ENCODE measurements at places on chromosomes 2 and 18.

GRCh38 chr2:232196802-232197201 is 181.7 kb upstream of the ALPP start:
- DNase-seq, result no peak

DNA sequence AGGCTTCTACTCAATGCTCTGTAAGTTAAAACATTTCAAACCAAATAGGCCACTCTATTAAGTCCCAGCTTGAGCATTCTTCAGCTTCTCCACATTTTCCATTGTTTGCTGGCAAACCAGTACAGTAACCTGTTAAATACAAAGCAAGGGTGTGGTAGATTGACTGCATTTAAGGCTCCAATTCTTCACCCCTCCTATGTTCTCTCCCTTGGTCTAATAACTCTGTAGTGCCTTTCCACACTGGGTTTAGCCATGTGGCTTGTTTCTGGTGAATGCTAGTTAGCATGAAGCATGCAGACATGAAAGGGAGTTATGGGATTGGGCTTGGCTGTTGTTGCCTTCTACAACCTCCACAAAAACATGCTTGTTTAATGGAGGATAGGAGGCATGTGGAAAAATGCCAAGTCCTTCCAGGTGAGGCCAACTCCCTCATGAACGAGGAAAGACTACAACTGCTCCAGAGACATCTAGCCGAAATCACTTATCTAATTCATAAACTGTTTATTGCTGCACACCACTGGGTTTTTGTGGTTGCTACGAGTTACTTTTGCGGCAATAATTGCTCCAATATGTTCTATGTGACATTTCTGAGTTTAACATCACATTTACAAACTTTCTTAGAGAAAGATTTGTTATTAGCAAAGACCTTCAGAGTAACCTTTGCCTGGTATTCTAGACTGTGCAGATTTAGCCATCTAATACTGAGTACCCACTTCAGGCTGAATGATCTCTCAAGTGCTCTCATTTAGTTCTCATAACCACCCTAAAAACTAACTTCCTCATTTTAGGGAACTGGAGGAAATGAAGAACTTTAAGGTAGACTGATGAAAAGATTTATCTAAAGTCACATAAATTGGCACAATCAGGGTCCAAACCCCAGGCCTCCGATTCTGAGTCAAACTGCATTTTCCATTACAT is 104.0 kb downstream of the SMAD2 start:
- DNase-seq, result no peak

DNA sequence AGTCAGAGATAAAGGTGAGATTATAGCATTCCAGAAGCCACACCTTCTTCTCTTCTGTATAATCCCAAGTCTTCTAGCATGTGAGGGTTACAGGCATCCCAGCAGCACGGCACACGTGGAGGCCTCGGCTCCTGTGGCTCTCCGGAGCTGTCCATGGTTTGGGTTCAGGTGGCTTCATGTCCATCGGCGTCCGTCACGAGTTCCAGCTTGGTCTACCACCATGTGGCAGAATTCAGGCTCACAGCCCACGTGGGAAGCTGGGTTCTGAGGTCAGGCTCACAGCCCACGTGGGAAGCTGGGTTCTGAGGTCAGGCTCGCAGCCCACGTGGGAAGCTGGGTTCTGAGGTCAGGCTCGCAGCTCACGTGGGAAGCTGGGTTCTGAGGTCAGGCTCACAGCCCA is 378.3 kb upstream of the SALL3 start:
- no peak for DNase-seq

DNA sequence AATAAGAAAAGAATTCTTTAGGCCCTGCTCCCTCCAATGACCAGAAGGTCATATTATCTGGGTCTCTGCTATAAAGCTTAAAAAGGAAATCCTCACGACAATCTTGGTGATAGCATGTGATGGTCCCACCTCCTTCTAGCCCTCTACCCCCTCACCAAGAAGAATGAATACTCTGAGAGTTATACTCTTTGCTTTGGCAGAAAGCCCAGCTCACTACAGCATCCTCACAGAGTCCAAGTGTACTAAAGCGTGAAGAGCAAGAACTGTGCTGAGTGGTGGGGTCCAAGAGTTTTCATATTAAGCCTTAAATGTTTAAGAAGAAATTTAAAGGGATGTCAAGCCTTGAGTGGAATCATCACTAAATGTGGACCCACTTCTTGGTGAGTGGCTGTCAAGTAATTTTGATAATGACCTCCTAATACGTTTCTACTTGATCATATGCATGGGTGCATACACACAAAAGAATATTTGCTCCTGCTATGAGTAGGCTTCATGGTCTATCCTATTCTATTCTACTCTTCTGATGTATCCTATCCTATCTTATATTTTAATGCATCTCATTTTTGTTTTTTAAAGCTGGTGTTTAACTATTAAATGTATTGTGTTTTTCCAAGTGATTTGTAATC is 16.5 kb upstream of the SERPINB7 start:
- no peak for DNase-seq

- no peak for DNase-seq
Measured at GRCh38 chr2:128644156-128644555, 325.5 kb upstream of the HS6ST1 start.

GRCh38 chr18:77482190-77483085 is 232.8 kb downstream of the GALR1 start:
- DNase-seq, result no peak

DNA sequence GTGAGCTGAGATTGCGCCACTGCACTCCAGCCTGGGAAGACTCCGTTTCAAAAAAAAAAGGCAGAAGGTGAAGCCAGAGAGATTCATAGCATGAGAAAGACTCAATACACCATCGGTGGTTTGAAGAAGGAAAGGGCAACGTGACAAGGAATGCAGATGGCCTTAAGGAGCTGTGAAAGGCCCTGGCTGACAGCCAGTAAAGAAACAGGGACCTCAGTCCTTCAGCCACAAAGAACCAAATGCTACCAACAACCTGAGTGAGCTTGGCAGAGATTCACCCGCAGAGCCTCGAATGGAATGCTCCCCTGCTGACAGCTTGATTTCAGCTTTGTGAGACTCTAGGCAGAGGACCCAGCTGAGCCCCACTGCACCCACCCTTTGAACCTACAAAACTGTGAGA is 154.9 kb upstream of the NDUFV2 start:
- DNase-seq, result no peak

GRCh38 chr2:85653996-85654395 is 14.0 kb downstream of the SFTPB start:
- DNase-seq, result no peak

DNA sequence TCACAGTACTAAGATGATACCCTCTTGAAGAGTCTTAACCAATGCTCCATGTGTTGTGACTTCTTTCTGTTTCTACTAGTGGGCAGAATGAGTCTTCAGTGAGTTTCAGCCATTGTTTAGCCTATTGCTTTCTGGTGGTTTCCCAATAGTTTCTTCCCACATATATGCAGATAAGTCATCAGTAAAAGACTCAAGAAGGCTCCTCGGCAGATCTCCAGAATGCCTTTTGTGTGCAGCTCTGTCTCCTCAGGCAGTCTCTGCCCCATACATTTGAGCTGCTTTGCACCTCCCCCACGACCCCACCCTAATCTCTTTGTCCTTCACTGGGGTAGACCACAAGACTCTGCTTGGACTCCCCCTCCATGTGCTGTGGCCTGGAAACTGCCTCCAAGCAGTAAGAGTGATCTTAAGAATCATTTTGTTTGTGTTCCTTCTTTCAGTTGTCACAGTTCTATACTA is 71.6 kb upstream of the CHRNA1 start:
- DNase-seq, result peak; percentile 68

DNA sequence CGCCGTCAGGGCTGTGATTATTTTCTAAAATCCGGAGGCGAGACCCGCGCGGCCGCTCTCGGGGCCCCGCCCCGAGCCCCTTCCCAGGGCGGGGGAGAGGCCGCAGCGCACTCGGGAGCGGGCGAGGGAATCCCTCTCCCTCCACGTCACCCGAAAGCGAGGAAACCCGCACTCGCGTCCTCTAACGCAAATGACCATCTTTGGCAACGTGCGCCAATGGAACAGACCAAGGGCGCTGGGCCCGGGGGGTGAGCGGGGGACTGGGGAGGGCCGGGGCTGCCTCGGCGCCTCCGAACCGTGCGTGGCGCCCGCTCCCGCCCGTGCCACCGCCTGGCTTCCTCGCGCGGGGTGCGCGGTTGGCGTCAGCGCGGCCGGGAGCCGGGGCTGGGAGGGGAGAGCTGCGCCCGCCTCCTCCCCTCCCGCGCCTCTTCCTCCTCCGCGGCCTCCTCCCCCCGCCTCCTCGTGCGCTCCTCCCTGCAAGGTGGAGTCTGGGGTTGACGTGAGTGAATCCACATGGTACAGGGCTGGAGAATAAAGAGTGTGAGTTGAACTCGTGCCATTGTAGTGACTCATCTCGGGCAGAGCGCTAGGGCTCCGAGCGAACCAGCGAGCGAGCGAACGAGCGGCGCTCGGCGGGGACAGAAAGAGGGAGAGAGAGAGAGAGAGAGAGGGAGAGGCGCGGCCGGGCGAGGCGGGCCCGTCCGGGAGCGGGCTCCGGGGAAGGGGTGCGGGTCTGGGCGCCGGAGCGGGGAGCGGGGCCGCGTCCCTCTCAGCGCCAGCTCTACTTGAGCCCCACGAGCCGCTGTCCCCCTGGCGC is at the start of gene FOSL2:
TSS of gene FOSL2 (plus strand) at position 562 of the 817 bp plus-strand sequence. CDS start 863 bp downstream, outside the sequence.
- DNase-seq, result peak; percentile 91

GRCh38 chr2:120017201-120017600 is 4.3 kb downstream of the EPB41L5 start:
- no peak for DNase-seq

DNA sequence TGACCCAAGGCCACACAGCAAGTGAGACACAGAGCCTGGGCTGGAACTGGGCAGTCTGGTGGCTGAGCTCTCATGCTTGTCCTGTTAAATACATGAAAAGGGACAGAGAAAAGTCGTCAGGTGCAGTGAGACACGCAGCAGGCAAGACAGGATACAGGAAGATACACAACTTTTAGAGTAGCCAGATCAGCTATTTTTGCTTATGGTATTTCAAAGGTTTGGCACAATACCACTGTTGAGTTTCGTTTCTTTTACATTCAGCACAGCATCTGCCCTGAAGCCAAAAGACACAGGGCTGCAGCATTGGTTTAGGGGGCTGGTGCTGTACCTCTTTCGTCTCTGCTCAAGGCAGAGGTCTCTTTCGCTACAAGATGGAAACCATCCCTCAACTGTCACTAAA is 14.0 kb downstream of the FHL2 start:
- DNase-seq, result no peak

GRCh38 chr2:236758406-236758805 is 188.8 kb downstream of the ACKR3 start:
- no peak for DNase-seq

DNA sequence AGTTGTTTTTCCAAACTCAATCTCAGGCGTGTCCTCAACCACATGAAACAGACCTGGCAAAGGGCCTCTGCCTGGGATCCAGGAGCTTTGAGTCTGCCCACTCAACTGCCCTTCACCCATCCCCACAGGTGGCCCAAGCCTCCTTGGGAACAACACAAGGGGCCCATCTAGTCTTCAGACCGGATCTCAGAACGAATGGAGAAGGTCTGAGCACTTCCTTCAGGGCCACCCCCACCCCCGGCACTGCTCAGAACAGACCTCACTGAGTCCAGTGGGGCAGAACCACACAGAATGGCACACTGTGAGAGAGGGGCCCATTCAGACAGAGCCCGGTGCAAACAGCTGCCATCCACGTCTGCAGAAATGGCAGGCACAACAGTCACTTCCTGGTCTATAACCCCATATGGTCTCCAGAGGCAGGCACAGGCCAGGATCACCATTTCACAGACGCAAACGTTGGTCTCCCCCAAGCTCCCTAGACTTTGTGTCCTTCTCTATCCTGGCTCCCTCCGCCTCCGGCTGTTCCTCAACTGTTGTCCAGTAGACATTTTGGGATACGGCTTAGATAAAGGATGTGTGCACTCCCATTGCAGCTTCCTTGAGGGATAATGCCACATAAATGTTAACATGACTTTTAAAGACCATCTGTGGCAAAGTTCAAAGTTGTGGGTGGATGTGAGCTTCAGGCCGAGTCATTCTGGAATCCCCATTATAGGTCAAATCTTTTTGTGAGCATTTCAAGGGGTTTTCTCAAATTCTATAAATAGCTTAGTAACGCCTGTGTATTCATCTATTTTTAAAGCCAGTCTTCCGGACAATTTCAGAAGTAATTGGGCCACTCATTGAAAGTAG is 149.7 kb downstream of the SMAD7 start:
- DNase-seq, result peak; percentile 43

GRCh38 chr2:28185891-28186290 is 206.8 kb upstream of the FOSL2 start:
- DNase-seq, result no peak

DNA sequence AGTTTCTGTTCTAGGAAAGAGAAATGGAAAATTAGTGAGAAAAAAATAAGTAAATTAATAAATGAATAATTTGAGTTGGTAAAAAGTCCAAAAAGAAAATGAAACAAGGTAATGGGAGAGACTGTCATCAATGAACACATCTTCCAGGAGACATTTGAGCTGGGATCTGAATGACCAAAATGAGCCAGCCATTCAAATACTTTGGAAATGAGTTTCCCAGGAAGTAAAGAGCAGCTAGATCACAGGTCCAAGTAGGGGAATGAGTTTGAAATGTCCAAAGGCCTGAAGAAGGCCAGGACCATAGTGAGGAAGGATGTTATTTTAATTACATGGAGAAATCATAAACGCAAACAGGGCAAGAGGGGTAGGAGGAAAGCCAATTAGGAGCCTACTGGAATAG is 6.6 kb upstream of the DNAH7 start:
- DNase-seq, result no peak

DNA sequence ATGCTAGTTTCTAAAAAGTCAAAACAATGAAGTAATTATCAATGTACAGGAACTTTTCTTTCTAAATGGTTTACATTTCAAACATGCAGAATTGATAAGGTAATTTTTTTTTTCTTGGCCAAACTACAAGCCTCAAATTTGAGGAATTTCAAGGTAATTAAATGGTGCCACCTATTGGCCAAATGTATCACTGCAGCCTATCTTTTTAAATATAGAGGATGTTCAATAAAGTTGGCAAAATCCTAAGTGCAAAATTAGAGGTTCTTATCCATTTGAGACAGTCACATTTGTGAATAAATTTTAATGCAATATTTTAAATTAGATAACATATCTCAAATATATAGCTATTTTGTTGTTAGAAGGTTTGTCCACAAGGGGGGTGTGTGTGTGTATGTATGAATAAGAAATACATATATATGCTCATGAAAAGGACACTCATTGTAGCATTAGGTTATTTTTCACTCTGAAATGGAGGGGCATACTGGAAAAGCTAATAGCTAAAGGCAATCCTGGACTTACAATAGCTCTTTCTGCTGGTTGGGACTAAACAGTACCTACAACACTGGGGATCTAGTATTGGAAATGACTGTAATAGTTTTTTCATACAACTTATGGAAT is 26.2 kb downstream of the MMADHC start:
- no peak for DNase-seq

GRCh38 chr2:127649684-127650040 is 3.7 kb downstream of the GPR17 start:
- DNase-seq, result peak; percentile 95

- no peak for DNase-seq
Measured at GRCh38 chr18:39389800-39390379, 1824.3 kb upstream of the CELF4 start.

GRCh38 chr2:95159690-95160449 is at the start of gene ZNF514:
ZNF514 (minus strand) TSS chr2:95159848; CDS start chr2:95153253, 6,595 bp downstream.
- peak; percentile 70 for DNase-seq

DNA sequence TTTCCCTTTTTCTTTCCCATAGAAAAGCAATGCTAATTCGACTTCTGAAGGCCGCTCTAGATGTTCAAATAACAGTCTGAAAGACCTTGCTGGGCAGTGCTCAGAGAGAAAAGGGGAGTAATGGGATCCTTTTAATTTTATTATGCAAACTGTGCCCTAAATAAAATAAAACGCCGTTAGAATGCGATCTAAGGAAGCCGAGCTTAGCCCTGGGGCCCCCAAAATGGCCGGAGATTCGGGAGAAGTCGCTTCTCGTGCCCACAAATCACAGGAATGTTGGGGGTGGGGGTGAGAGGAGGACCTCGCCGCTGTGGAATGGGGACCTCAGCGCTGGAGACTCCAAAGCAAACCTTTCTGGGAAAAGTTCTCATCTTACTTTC is 8.4 kb upstream of the POU3F3 start:
- no peak for DNase-seq

All from activated CD4-positive, alpha-beta T cell treated with anti-CD3 and anti-CD28 coated beads, Interleukin-2, amount 50 U/mL, for 48 hours (primary cell).